ENCODE measurements at places on chromosomes 3 and 15.

DNA sequence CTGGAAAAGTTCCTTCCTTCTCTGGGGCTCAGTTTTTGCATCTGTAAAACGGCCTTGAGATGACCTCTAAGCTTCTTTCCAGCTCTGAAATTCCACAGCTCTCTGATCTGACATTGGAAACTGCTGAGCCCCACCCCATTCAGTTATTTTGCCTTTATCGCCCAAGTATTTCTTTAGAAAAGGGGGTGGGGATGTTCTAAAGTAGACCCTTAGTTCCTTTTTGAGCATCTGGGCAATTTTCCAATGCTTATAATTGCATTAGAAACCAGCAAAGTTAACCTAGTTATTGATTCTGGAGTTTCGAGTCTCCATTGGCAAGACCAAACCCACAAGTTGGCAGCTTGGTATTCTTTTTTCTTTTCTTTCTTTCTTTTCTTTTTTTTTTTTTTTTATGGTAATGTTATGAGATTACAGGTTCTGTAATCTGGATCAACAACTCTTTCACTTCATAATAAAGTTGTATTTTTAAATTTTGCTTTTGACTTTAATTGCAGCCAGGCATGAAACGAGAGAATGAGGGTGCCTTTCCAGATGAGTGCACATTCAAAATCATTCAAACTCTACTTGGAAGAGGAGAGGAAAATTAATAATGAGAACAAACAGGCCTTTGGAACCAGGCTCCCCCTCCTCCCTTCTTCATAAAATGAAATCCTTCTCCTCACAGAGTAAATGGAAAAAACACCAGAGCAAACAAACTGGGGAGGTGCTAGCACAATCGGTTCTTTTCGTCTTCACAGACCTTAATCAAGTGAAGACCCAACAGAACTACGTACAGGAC is 76.8 kb upstream of the LRIG1 start:
- DNase-seq, result no peak

DNA sequence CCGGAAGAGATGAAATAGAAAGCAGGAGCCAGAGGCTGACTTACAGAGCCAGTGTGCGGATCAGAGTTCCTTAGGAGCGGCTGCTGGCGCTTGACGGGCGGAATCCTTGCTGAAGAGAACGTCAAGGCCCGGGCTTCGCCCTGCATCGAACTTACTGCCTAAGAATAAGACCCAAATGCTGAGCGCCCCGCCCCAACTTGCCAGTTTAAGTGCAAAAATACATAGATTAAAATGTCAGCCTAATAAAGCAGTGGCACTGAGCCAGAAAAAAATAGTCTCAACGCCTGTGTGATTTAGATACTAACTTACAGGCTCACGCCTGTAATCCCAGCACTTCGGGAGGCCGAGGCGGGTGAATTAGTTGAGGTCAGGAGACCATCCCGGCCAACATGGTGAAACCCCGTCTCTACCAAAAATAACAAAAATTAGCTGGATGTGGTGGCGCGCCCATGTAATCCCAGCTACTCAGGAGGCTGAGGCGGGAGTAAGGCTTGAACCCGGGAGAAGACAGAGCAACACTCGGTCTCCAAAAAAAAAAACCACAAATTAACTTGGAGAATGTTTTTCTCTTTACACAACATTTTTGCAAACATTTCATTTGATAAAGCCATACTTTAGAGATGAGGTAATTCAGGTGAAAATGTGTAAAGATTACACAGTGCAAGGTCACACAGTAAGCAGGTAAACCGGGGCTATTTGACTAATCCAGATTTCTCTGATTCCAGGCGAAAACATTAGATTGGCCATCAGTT is 1.2 kb upstream of the UBP1 start:
- no peak for DNase-seq

GRCh38 chr15:42457445-42458442 is 33.2 kb downstream of the ZNF106 start:
- peak; percentile 97 for DNase-seq

GRCh38 chr15:61196711-61197586 is 32.2 kb downstream of the RORA start:
- DNase-seq, result peak; percentile 28

DNA sequence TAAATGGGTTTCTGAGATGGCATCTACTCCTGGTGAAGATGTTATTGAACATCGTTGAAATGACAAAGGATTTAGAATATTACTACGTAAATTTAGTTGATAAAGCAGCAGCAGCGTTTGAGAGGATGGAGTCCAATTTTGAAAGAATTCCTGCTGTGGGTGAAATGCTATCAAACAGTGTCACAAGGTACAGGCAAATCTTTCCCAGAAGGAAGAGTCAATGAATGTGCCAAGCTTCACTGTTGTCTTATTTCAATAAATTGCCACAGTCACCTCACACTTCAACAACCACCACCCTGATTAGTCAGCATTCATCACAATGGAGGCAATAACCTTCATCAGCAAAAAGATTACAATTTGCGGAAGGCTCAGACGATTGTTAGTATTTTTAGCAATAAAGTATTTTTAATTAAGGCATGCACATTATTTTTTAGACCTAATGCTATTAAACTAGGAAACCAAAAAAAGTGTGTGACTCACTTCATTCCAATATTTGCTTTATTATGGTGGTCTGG is 142.8 kb downstream of the UNC13C start:
- no peak for DNase-seq

- DNase-seq, result no peak
Observed at GRCh38 chr15:84586696-84587095, 14.1 kb upstream of the ZSCAN2 start.

DNA sequence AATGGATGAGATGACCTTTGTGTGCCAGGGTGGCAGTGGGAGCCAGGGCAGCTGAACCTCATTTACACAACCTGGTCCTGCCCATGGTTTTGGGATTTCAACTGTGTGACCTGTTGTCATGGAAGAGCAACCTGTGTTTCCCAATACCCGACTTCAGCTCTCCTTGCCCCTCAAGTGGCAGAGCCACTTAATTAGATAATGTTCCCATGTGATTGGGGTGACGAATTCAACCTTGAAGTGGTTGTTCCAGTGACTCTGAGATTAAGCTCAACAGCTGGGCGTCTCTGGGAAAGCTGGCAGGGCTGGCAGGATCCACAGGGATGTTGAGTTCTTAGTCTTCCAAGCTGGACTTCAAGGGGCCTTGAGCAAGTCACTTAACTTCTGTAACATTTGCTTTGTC is 71.0 kb downstream of the THSD4 start:
- DNase-seq, result peak; percentile 65

DNA sequence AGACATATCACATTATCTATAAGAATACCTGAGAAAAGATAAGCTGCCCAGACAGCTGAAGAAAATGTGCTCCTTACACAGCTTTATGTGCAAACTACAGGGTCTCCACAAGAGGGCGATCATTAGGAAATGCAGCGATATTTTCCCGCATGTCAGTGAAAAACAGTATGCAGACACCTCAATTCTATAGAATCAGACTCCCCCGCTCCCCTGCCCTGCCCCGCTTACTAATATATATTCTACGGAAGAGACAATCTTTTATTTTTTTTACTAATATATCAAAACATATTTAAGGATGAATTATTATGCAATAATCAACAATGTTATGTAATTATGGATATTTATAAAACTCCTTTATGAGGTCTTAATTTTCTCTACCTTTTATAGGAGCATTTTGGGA is 681.3 kb downstream of the ROBO1 start:
- peak; percentile 79 for DNase-seq

GRCh38 chr3:57009367-57009766 is 51.1 kb upstream of the SPATA12 start:
- no peak for DNase-seq

DNA sequence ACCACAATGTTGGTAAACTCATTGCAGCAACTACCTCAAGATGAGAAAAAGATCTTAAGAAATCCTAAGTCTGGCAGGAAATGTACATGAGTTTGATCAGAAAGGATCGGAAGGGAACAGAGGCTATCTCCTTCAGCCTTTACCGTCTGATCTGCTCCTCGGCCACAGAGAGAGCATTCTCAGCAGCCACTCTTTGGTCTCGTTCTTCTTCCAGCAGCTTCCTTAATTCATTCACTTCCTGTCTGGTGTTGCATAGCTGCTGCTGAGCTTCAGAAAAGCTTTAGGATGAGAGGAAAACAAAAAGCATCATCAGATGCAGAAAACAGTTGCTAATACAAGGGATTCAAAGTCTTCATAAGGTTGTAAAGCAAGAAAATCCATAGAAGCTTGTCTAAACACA is 6.6 kb upstream of the HCLS1 start:
- no peak for DNase-seq

Data from SJCRH30 (cell line).